ENCODE measurements at places on chromosomes 12 and 14.

DNA sequence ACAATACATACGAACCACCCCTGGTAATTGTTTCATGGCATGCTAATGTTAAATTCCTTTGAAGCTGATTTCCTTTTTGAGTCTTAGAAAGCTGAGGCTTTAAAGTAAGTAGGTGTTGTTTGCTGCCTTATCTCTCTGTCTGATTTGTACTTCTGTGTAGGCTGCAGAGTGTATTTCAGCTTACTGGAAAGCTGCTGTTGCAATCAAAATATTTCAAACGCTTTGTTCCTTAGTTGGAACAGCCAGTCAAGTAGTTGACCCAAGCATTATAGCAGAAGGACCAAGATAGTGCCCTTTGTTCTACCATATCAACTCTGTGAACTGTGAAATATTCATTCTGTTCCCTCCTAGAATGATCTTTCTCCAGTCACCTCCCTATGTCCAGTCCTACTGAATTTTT lies 3.1 kb downstream of the PKP2 start:
- DNase-seq: no peak

GRCh38 chr14:55274146-55274545 lies 2.9 kb downstream of the FBXO34 start:
- DNase-seq: no peak

DNA sequence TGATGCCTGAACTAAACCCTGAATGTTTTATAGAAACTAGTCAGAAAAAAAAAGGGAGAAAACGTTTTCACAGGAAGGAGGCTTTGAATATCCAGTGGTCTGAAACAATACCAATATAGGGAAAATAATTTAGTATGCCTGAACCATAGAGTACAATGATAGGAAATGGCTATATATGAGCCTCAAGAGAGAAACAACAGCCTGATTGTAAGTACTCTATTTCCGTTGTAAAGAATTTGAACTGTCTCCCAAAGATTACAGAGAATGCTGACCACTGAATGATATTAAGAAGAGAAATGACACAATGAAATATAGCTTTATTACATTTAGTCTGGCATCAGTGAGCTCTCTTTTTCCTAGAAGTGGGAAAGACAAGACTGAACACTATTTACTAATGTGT lies 5.5 kb upstream of the GABARAPL1 start:
- DNase-seq: no peak

GRCh38 chr14:42214981-42215491 lies 608.4 kb downstream of the LRFN5 start:
- DNase-seq: no peak

DNA sequence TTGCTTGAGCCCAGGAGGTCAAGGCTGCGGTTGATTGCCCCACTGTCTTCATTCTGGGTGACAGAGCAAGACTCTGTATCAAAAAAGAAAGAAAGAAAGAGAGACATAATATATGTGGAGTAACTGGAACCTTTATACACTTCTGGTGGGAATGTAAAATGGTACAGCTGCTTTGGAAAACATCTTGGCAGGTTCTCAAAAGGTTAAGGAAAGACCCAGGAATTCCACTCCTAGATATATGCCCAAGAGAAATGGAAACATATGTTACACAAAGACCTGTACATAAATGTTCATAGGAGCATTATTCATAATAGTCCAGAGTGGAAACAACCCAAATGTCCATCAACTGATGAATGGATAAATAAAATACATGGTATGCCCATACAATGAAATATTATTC lies 7.2 kb downstream of the RBMS2 start:
- DNase-seq: no peak

DNA sequence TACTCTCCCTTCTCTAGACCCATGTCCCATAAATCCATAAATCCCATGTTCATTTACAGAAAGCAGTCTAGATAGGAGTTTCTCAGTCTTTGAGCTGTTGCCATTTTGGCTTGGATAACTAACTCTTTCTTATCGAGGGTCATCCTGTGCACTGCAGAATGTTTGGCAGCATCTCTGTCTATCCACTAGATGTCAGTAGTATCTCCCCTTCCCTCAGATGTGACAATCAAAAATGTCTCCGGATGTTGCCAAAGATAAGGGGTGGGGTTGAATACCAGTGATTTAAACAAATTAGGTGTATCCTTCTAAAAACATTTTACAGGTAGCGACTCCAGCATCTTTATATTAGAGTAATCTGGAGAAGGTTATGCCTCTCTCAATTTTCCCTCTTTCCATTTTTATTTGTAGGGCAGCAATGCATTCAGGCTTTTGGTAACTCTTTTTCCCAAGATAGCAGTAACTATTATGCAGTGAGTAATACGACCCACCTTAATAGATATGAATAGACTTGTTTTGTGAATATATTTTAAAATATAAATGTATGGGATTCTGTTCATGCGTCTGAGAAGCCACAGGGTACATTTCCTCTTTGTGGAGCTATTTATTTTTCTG lies 100.7 kb downstream of the LRRK2 start:
- DNase-seq: no peak

- DNase-seq: no peak
Measured at GRCh38 chr12:29008786-29009185, 140.3 kb upstream of the FAR2 start.

- no peak for DNase-seq
Measured at GRCh38 chr12:80445083-80445793, 1.2 kb downstream of the PTPRQ start.

- DNase-seq: peak; percentile 79
Measured at GRCh38 chr12:96177013-96177412, 17.2 kb upstream of the ELK3 start.

DNA sequence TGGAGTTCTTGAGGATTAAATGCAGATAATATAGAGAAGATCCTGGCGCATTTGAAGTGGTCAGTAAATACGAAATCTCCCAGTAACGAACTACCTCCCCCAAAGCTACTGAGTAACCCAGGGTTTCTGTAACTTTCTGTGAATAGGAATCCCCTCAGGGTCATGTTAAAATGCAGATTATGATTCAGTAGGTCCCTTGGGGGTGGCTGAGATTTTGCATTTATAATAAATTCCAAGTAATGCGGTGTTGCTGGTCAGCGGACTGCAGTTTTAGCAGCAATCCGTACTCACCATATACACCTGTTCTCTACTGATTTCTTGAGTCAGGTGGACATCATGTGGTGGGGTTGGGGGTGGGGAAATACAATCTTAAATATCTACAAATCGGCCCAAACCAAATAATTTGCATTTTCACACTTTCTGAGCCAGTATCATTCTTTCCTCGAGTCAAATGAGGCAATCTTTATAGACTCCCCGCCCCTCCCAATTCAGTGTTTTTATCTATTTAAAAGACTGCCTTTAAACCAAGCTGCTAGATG lies 868 bp downstream of the SPATA7 start:
- no peak for DNase-seq

DNA sequence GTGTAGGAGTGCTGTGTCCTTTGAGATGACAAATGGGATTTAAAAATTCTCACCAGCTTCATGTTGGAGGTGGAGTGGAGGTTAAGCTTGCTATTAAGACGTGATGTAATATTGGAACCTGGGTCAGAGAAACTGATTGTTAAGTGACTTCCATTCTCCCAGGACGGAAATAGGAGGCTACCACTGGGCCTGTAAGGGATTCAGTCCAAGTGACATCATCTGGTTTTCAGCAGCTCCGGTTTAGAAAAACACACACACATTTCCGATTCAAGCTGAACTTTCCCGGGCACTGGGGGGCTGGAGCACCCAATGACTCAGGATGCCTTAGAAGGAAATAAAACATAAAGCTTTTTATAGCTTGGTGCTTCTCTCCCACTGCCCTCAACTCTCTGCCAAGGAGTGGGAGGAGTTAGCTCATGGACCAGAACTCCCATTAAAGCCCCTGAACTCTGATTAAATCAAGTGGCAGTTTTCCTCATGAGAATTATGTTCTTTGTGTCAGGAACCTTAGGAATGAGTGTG lies 12.4 kb downstream of the CALM1 start:
- DNase-seq: no peak

- peak; percentile 12 for DNase-seq
Measured at GRCh38 chr14:34981743-34982420, 910 bp upstream of the SRP54 start.

DNA sequence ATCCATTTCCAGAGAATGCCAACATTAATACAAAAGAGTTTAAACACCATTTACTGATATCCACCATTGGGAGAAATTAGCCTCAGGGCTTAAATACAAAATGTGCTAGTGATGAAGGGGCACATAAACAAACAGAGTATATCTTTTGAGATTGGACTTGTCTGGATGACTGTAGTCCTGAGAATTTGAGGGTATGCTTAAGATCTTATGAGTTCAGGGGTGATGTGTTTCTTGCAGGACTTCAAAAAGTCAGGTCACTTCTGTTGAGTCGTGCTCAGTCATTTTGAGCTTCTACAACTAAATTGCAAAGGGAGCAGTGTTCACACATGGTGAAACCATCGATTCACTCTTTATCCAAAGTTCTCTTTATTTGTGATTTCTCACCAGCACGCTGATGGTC lies 425.7 kb downstream of the ATP23 start:
- DNase-seq: no peak

GRCh38 chr12:111283521-111283920 lies 85.4 kb downstream of the PHETA1 start:
- DNase-seq: no peak
